Urinary bladder (tissue), 4 donors: ENCODE measurements at places on chromosomes 2 and 18. TPM values are rescaled to one million over a fixed set of nuclear protein-coding genes. Genes with fewer than 3 reads are reported as not detected.

MAPK4 gene
- total RNA-seq: 3.6 TPM

CGREF1 gene
- 4.1 TPM for total RNA-seq

FEV gene
- not detected for total RNA-seq

GPR155 gene
- total RNA-seq: 17.3 TPM
